ENCODE measurements at places on chromosomes 3 and 15. TPM values are rescaled to one million over a fixed set of nuclear protein-coding genes. Genes with fewer than 3 reads are reported as not detected.

DNA sequence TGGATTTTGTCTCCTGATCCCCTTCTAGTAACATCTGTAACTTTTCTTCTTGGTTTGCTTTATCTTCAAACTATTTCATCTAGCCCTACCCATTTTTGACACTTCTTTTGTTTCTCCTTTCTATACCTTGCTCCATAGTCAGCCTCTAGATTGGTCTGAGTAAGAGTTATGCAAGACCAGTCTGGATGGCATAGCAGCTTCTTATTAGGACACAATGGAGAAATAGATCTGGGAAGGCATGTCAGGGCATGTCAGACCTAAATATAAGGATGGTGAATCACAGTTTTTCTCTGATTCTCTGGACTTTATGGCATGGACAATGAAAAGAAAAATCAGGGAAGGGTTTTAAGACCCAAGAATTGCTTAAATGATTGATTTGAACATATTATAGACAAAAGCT, 452.5 kb downstream of the RAP2B start:
- H3K36me3 ChIP-seq: no peaks in the 10 kb centered on the region
- H3K4me3 ChIP-seq: no peak overlapping the region
- no peak for DNase-seq
- H3K27ac ChIP-seq: no peak overlapping the region
- H3K27me3 ChIP-seq: no peaks in the 10 kb centered on the region
- H3K4me1 ChIP-seq: no peaks in the 10 kb centered on the region

DNA sequence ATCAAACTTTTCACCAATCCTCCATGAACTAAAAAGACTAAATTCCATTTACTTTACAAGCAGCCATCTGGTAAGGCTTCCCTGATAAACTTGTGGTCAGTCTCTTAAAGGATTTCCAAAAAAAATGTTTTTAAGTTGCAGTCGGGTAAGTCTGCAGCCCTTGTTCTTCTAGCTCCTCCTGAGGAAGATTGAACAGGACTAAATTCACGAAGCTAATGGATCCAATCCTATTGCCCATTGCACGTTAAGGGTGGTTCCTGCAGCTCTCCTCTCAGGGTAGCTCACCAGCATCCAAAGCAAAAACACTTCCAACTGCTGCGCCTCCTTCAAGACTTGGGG, 2.8 kb downstream of the HES1 start:
- no peak for DNase-seq
- H3K4me3 ChIP-seq: no peak overlapping the region
- peak overlapping the region; percentile 96 for H3K27ac ChIP-seq
- H3K27me3 ChIP-seq: no peaks in the 10 kb centered on the region

- no peak overlapping the region for H3K4me3 ChIP-seq
- no peak overlapping the region for H3K27ac ChIP-seq
- no peak for DNase-seq
- no peaks in the 10 kb centered on the region for H3K27me3 ChIP-seq
Measured at GRCh38 chr15:39407116-39407515, 173.8 kb upstream of the THBS1 start.

AGBL1 gene
- 1.2 TPM for total RNA-seq

DNA sequence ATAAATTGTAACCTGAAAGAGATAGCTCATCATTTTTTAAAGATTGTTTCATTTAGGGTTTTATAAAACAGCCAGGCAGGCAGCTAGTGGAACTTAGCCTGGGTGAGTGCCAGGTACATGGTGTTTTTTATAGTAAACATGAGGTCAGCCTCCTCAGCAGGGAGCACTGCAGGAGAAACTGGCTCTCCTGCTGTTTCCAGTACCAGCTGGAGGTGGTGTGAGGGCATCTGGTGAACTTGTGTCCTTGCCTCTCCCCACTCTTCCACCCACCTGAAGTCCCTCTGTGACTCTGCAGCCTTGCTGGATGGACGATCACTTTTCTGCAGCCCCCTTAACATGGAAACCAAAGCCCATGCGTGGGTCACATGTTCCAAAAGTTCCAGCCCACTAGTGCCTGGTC, 128.4 kb downstream of the FAM174B start:
- no peaks in the 10 kb centered on the region for H3K27me3 ChIP-seq
- no peak for DNase-seq
- H3K4me3 ChIP-seq: no peak overlapping the region
- no peaks in the 10 kb centered on the region for H3K4me1 ChIP-seq

DNA sequence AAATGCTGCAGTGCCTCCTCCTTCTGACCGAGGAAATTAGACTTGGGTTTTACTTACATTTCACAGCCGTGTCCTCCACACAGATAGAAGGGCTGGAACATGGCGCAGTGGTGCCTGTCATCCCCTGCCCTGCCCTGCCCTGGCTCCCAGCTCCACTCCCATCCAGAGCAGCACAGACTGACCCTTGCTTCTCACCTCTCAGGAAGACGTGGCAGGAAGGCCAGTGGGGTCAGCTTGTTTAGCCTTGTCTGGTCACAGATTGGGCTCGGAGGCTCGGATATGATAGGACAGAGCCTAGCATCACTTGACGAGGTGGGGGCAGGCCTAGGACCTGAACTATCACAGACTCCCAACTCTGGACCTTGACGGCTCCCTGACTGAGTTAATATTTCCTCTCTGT, 88.5 kb downstream of the LINGO1 start:
- H3K36me3 ChIP-seq: no peaks in the 10 kb centered on the region
- H3K27ac ChIP-seq: no peak overlapping the region
- peaks cover 21% of the 10 kb centered on the region for H3K4me1 ChIP-seq
- H3K4me3 ChIP-seq: no peak overlapping the region

GRCh38 chr3:13722178-13722577, 157.7 kb downstream of the WNT7A start:
- DNase-seq: no peak
- no peaks in the 10 kb centered on the region for H3K36me3 ChIP-seq
- no peaks in the 10 kb centered on the region for H3K4me1 ChIP-seq
- no peaks in the 10 kb centered on the region for H3K27me3 ChIP-seq
- no peak overlapping the region for H3K27ac ChIP-seq
- no peak overlapping the region for H3K4me3 ChIP-seq

DNA sequence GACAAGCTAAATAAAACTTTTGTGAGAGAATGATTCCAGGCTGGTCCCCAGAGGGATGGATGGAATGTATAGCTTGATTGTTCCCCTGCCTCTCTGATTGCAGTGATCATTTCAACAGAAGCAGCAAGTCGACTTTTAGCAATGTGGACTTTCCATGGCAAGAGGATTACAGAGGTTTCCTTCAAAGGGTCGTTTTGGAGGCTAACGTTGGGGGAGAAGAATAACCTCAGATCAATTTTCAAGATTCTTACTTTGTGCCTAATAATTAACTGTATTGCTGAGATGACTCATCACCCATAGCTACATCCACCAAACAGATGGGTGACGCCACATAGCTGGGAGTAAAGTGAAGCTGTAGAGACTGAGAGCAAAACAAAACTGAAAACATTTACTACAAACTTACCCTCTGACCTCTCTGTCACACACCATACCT, 79.9 kb downstream of the GTPBP8 start:
- no peak for DNase-seq
- H3K36me3 ChIP-seq: peaks cover 5% of the 10 kb centered on the region
- H3K27me3 ChIP-seq: no peaks in the 10 kb centered on the region
- H3K4me3 ChIP-seq: no peak overlapping the region
- peak overlapping the region; percentile 8 for H3K27ac ChIP-seq
- no peaks in the 10 kb centered on the region for H3K4me1 ChIP-seq

- H3K36me3 ChIP-seq: no peaks in the 10 kb centered on the region
- H3K4me3 ChIP-seq: peak within 1 kb of the TSS; percentile 33
Measured at GRCh38 chr15:52295421-52296001, at the start of gene MYO5C. MYO5C (minus strand) TSS chr15:52295804; CDS start chr15:52295636, 168 bp downstream.

LDHAL6B gene
- total RNA-seq: not detected

DNA sequence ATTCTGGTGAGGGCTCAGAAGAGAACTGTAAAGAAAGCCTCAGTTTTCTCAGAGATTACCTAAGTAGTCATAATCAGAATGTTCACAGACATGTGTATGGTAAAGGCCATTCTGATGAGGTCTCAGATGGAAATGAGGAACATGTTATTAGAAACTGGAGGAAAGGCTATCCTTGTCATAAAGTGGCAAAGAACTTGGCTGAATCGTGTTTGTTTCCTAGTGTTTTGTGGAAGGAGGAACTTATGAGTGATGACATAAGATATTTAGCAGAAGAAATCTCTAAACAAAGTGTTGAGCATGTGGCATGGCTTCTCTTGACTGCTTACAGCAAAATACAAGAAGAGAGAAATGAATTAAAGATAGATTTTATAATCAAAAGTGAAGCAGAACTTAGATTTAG, 12.8 kb upstream of the KLHL40 start:
- H3K4me1 ChIP-seq: peaks cover 8% of the 10 kb centered on the region
- no peaks in the 10 kb centered on the region for H3K36me3 ChIP-seq
- no peak overlapping the region for H3K27ac ChIP-seq
- DNase-seq: no peak
- H3K4me3 ChIP-seq: no peak overlapping the region
- H3K27me3 ChIP-seq: no peaks in the 10 kb centered on the region

GRCh38 chr3:134029734-134030378, at the start of gene SLCO2A1:
SLCO2A1 (minus strand) TSS chr3:134029925; CDS start chr3:134029802, 123 bp downstream.
- DNase-seq: no peak
- no peaks in the 10 kb centered on the region for H3K36me3 ChIP-seq
- H3K27ac ChIP-seq: peak within 1 kb of the TSS; percentile 67

DNA sequence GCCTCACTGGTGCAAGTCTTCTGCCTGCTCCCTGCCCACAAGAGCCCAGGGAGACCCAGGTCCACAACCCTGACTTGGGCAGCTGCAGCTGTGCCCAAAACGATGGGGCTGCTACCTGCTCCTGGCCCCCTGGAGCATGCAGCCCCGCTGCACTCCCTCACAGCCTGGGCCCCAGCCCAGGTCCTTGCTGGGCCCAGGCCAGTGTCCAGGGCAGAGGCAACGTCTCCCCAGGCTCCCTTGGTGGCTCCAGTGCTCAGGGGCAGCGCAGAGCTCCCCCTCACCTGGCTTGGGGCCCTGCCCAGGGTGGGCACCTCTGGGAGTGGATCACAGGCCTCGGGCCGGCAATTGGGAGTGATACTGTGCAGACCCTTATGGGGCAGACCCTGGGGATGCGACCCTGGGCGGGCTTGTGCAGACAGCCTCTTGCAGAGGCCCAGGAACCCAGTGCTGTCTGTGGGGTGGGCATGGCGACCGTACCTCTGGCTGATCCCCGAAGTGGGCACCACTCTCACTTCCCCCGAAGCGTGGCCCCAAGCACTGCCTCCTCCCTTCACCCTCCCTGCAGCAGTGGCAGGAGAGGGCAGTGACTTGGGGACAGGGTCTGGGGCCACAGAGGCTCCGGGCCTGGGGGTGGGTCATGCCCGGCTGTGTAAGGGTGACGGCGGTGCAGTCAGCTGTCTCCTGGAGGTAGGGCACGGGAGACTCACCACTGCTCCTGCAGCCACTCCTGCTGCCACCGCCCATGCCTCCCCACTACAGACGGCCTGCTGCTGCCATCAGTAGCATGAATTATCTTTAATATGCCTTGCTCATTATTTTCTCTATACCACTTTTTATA, 255.9 kb downstream of the DOCK3 start:
- no peak overlapping the region for H3K4me3 ChIP-seq
- no peak overlapping the region for H3K27ac ChIP-seq
- DNase-seq: no peak
- H3K36me3 ChIP-seq: no peaks in the 10 kb centered on the region

DNA sequence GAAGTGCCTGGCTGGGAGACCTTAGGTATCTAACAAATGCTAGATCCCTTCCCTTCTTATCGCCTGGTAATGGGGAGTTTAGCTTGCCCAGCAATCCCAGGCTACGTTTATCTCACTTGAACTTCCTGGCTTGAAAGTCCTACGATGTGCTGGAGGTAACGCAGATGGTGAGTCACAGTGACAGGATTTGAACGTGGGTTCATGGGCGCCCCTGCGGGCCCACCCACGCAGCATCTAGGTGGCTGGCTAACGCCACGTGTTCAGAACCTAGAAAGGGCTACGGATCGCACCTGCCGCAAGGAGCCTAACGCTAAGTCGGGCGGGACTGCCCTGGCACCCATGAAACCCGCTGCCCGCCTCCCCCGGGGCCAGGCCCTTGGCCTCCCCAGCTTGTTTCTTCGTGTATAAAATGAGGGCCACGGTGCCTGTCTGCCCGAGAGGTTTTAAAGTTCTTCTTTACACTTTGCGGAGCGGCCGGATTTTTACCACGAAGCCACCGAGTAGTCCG, 600 bp upstream of the USP3 start:
- H3K4me1 ChIP-seq: peaks cover 58% of the 10 kb centered on the region
- peak overlapping the region; percentile 95 for H3K27ac ChIP-seq
- no peaks in the 10 kb centered on the region for H3K36me3 ChIP-seq

- peak; percentile 46 for DNase-seq
- no peaks in the 10 kb centered on the region for H3K27me3 ChIP-seq
- H3K4me3 ChIP-seq: no peak overlapping the region
- no peaks in the 10 kb centered on the region for H3K36me3 ChIP-seq
- peaks cover 5% of the 10 kb centered on the region for H3K4me1 ChIP-seq
Measured at GRCh38 chr15:99305761-99306505, 54.7 kb downstream of the LRRC28 start.

GRCh38 chr3:135033737-135034136, 238.7 kb downstream of the EPHB1 start:
- no peaks in the 10 kb centered on the region for H3K36me3 ChIP-seq
- H3K27ac ChIP-seq: no peak overlapping the region
- no peak for DNase-seq
- H3K4me3 ChIP-seq: no peak overlapping the region
- H3K27me3 ChIP-seq: no peaks in the 10 kb centered on the region
- no peaks in the 10 kb centered on the region for H3K4me1 ChIP-seq

WDR93 gene
- total RNA-seq: not detected

DPPA2 gene
- not detected for total RNA-seq

DNA sequence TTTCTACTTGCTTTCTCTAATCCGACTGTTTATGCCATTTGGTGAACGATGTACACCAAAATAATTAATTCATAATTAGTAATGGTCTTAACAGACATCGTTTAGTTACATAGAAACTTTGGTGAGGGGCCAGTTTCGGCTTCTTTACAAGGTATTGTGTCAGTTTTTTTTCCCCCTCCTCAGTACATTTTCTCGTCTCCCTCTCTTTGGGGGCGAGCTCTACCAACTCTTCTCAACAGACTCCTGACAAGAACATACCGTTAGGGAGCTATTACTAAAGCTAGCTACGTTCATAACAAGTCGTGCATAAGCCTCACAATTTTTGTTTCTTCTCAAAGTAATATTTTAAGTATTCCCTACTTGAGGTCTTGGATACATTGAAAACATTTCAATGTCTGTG, 1.4 kb downstream of the U2SURP start:
- peak overlapping the region; percentile 84 for H3K4me3 ChIP-seq
- H3K27me3 ChIP-seq: no peaks in the 10 kb centered on the region
- DNase-seq: no peak

GPR149 gene
- total RNA-seq: not detected

GRCh38 chr3:156334841-156335545, 214.6 kb downstream of the KCNAB1 start:
- H3K4me3 ChIP-seq: no peak overlapping the region
- H3K27me3 ChIP-seq: no peaks in the 10 kb centered on the region
- no peaks in the 10 kb centered on the region for H3K4me1 ChIP-seq
- no peak overlapping the region for H3K27ac ChIP-seq
- DNase-seq: no peak
- H3K36me3 ChIP-seq: no peaks in the 10 kb centered on the region

- no peaks in the 10 kb centered on the region for H3K27me3 ChIP-seq
- H3K4me1 ChIP-seq: peaks cover 19% of the 10 kb centered on the region
- no peak for DNase-seq
- H3K4me3 ChIP-seq: no peak overlapping the region
- H3K27ac ChIP-seq: no peak overlapping the region
Measured at GRCh38 chr3:174251681-174252080, 607.5 kb upstream of the NAALADL2 start.

- H3K27me3 ChIP-seq: no peaks in the 10 kb centered on the region
- H3K27ac ChIP-seq: no peak overlapping the region
- no peaks in the 10 kb centered on the region for H3K36me3 ChIP-seq
- no peak for DNase-seq
- H3K4me1 ChIP-seq: no peaks in the 10 kb centered on the region
Measured at GRCh38 chr3:78906245-78906644, 861.6 kb downstream of the ROBO1 start.

All from tibial nerve (tissue), 4 donors.